ENCODE measurements at places on chromosomes 11 and 22.

- no peak for DNase-seq
These were observed 12.5 kb downstream of the CHID1 start for GRCh38 chr11:898143-898511.

- DNase-seq: no peak
These were observed 48.4 kb upstream of the EED start for GRCh38 chr11:86196085-86196696.

- no peak for DNase-seq
These were observed 68.6 kb downstream of the ATXN10 start for GRCh38 chr22:45740236-45740635.

DNA sequence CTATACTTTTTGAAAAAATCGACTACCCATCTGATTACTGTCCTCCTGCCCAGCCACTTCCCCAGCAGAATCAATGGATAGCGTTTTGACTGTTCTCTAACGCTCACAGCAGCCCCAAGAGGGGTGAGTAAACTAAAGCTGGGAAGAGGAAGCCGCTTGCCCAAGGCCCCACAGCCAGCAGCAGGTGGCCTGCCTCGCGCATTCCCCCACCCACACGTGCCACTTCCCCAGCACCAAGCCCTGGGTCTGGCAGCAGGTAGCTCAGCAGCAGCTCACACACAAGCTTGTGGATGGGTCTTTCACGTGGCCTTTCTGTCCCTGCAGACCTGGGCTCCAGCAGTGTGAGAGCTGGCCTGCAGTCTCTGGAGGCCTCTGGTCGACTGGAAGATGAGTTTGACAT, 34.3 kb downstream of the TOM1 start:
- DNase-seq: no peak

- no peak for DNase-seq
These were observed 9.4 kb downstream of the SLC5A12 start for GRCh38 chr11:26712497-26712896.

DNA sequence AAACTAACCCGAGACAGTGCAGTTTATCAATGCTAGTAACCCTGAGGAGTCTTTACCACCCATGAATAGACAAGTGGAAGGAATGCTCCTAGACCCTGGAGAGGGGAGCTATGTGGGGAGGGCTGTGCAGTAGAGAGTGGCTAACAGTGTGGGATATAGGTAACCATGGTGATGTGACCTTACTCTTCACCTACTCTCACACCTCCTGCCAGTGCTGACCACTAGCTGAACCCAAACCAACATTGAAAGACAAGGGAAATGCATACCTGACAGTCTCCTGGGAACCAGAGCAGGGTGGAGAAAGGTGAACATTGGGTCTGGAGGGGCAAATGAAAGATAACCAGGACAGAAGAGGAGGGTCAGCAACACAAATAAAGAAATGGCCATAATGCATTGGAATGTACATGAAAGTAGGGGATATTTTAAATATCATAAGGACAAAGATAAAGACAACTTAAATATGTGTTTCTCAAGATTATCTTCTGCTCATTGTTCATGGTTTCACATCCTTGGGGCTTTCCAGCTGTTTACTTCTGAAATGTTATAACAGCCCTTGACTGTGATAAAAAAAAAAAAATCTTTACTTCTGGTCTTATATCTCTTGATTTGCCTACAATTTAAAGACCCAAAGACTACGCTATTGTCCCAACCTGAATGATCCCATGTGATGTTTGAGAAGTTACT, 983.3 kb upstream of the TENM4 start:
- DNase-seq: no peak

DNA sequence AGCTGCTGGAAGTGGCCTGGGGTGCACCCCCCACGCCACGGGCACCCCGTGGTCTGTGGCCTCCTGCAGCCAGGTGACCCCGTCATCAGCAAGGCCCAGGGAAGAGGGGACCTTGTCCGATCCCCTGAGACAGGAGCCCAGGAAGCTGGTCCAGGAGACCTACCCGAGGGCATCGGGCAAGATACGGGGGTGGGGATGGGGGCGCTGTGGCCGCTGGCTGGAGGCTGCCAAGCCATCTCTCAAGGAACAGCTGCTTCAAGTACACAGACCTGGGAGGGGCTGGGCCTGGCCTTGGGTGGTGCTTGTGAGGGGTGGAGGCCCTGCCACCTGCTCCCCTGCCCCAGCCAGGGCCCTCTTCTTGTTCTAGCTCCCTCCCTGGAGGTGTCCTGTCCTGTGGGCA, 1272.1 kb downstream of the BRD1 start:
- no peak for DNase-seq

DNA sequence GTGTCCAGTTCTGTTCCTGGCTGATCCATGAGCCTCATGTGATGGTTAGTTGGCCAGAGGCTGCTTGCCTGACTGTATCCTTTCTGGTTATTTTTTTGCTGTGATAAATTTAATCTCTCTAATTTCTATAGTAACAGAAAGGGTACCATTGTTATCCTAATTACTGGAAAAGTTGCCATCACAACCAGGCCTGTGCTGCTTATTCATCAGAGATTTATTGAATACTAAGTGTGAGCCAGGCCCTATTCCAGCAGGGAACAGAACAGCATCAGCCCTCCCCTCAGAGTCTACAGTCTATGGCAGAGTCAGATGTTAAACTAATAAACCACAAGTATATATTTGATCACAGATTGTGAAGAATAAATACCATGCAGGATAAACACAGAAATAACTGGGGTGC, 86.8 kb downstream of the DEPDC5 start:
- DNase-seq: no peak

DNA sequence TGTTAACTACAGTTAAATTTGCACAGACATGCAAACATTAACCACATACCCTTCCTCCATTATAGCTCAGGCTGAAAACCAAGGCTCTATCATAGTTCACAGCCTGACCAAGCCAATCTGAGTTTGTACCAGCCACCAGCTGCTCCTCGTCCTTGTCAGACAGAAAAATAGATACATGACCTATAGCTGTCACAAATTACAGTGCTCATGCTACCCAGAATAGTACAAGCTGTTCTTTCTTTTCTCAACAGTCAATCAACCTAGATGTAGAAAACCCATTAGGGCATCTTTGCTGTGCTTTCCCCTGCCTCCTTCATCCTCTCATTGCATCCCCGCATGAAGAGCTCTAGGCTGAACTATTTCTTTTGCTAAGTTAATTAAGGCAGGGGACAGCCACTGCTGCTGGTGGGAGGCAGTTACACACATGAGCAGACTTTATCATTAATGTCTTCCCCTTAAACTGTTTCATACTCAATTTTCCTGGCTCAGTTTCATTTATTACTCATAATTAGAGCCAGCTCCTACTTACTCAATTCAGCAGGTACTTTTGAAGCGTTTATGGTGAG, 148.3 kb downstream of the TRPC6 start:
- DNase-seq: no peak

DNA sequence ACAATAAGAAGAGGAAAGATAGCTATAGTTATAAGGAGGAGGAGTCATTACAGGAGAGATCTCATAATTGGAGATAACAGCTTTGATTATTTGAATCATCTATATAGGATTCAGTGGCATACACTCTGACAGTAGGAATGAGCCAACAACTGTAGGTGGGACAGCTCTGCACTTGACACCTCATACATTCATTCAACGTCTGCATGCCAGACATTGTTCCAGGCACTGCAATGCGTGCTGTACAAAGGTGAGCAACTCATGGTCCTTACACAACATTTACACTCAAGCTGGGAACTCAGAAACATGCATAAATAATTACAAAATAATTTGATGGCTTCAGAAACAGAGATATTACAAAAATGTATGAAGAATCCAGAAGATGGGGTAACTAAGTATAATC, 154.3 kb downstream of the MSANTD4 start:
- DNase-seq: no peak

GRCh38 chr11:126181939-126182730, 29.3 kb downstream of the RPUSD4 start:
- no peak for DNase-seq

- no peak for DNase-seq
These were observed 22.4 kb upstream of the TEF start for GRCh38 chr22:41359376-41359775.

DNA sequence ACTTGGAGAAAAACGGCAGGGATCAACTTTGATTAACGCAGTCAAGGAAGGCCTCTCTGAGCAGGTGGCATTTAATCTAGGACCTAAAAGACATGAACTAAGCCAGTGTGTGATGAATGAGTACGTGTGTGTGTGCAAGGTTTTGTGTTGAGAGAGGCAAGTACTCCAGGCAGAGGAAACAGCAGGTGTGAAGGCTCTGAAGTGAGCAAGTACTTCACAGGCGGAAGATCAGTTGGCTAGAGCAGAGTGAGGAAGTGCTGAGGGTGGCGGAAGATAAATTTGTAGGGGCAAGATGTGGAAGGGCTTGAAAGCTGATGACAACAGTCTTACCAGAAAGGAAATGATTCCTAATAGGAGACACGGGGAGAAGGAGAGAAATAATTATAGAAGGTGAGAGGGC, 6.8 kb downstream of the APIP start:
- DNase-seq: no peak

DNA sequence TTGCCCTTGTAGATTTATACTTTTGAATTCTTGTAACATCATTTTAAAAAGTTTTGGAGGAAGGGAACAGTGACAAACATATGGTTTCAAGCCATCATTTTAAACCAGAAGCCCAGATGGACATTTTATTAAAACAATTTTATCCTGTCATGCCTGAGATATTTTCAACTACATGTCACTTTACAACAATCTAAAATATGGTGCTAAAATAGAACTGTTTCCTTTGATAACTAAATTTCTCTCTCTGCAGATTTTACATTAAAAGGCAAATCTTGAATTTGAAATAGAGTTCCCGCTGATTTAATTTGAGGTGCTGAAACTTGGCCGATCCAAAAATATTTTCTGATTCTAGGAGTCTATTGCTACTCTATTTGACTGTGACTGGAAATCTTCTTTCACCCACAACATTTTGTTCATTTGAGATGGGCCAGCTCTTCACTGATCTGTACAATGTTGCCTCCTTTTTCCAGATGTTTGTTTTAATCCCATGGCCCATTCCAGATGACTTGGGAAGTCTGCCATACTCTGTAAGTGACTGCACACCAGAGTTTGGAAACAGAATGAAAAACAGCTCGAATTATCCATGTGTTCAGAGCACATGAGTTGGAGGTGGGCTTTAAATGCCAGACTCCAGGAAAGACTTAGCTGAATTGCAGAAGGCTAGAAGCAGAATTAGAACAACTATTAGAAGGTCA, 402.5 kb downstream of the TMEM135 start:
- DNase-seq: no peak

GRCh38 chr22:45649809-45650208, 21.8 kb upstream of the ATXN10 start:
- DNase-seq: no peak

DNA sequence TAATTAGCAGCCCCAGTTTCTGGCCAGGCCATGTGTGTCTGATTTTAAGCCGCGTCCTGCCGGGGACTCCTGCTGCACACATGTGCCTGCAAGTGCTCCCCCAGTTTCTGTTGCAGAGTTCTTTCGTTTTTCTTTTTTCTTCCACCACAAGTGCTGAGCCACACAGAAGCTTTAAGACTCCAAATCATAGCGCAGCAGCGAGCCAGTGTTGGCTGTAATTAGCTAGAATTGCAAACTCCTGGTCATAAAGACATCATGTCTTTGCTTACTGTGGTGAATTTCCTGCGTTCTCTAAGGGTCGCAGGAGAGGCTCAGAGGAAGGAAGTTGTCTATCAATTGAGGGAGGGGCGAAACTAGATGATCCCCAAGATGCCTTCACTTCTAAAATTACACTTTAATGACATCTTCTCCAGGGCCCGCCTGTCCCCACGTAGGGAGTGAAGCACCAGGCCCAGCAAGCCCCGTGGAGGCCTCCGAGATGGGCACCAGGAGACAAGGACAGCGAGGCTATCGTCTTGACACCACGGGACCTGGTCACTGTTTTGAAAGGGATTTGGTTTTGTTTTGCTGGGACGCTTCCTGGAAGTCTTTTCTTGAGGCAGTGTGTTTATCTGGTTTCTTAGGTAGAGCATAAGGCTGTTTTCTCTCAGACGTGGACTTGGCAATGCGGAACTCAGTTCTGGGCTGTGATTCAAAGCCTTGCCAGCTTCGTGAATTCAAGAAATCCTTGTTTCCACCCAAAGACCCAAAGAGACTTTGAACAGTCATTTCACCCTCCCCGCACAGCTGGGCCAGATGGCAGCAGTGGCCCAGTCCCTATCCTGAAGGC, 71.8 kb downstream of the UBASH3B start:
- DNase-seq: no peak

GRCh38 chr11:19840961-19841360, 128.3 kb downstream of the NAV2 start:
- DNase-seq: no peak

DNA sequence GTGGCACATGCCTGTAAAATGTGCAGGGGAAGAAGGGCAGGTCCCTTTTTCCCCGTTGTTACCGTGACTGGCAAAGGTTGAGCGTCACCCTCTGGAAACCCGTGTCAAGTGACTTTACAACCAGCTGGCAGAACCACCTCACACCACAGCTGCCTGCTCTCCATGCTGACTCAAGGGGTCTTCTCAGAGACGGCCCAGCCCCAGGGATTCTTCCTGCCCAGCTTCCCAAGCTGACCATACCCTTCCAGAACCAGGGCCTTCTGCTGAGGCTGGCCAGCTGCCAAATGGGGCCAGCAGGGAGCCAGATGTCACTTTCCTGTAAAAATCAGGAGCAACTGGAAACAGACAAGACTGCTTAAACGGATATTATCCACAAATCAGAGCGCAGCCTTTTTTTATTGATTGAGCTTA, 6.3 kb downstream of the PC start:
- no peak for DNase-seq

DNA sequence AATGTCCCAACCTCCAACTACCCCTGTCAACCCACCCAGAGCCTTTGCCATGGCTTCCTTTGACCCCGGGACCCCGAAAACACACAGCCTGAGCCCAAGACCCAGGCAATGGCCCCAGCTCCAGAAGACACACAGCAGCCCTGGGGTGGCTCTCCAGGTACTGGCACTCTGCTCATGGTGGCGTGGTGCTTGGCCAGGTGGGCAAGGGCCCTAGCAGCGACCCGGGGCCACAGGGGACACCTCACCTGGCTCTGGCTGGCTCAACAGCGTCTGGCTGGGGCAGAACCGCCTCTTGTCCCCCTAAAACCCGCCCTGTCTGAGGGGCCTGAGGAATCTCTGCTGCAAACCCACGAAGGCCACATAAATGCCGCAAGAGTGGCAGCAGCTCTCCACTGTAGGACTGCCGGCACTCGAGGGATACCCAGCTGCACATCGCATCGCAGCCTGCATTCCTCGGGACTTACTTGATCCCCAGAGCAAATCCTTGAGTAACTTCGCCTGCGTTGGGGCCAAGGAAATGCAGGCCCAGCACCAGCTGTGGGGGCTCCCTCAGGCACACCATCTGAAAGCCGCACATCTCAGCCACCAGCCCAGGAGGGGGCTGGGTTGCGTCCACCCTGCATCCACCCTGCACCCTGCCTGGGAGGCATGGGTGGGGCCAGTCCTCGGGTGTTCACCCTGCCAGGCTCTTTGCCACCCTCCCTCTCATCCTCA, 23.1 kb upstream of the GNB1L start:
- peak; percentile 62 for DNase-seq

DNA sequence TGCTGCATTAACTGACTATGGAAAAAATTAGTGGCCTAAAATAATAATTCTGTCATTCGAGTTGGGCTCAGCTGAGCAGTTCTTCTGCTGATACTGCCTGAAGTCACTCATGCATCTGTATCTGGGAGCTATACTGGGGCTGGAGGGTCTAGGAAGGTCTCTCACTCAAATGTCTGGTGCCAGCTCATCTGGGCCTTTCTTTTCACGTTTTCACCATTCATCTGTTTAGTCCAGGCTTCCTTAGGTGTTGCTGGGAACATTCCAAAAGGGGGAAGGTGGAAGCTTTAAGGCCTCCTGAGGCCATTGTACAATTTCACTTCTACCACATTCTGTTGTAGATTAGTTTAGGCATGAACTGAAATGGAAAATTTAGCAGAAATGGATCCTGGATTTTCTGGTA, 28.0 kb downstream of the YAP1 start:
- no peak for DNase-seq
